ENCODE measurements at places on chromosomes 6 and 20. TPM values are rescaled to one million over a fixed set of nuclear protein-coding genes. Genes with fewer than 3 reads are reported as not detected.

HEBP2 gene
- total RNA-seq = 31.6 TPM

ADGRF5 gene
- total RNA-seq = not detected

CLDN20 gene
- total RNA-seq = not detected

DNA sequence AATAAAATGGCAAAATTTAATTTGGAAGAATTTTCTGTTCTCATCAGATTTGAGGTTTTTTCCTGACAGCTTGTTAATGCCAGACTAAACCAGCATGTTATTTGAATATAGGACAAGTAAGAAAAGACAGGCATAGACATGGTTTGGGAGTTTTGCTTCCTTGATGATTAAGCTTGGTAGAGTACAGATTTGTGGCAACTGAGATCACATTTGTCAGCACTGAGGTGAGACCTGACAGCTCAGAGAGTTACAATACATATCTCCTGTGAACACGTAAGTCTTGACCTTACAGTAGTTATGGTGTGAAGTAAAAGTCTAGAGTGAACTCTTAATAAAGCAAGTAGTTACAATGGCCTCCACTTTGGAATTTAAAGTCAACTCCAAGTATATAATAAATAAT lies 34.5 kb downstream of the CENPW start:
- DNase-seq = no peak

DNA sequence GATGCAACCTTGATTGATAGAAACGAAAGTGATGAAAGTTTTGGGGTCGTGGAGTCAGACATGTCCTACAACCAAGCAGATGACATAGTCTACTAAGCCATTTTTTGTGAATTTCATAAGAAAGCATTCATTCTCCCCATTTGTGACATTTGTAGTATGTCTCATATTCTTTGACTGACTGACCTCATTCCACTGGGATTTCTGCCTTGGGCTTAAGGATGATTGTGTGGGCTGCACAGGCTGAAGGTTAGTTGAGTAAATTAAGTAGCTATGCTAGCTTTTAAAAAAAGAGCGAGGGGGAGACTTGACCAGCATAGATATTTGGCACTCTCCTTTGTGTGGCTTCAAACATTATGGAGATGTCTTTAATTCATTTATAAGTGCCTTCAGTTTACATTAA lies 28.9 kb downstream of the STMND1 start:
- DNase-seq = no peak

DNA sequence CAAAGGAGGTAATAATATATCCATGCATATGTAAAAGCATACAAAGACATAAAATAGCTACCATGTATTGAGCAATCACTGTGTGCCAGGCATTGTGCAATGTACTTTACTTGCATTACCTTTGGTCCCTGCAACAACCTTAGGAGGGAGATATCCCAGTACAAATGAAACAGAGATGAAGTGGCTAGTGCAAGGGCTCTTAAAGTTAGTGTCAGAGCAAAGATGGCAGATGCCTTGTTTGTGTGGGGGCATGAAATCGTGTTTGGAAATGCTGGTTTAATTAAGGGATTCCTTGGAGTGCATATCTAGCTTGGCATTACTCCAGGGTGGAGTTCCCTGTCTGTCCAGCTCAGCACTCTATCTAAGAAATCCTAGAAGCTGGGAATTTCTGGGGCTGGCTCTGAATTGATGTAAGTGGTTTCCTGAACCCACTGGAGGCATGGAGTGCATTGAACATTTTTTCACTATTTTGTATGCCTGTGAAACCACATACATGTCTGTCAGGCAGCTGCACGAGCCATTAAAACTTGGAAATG lies 9.8 kb downstream of the PAQR8 start:
- DNase-seq = no peak

DNA sequence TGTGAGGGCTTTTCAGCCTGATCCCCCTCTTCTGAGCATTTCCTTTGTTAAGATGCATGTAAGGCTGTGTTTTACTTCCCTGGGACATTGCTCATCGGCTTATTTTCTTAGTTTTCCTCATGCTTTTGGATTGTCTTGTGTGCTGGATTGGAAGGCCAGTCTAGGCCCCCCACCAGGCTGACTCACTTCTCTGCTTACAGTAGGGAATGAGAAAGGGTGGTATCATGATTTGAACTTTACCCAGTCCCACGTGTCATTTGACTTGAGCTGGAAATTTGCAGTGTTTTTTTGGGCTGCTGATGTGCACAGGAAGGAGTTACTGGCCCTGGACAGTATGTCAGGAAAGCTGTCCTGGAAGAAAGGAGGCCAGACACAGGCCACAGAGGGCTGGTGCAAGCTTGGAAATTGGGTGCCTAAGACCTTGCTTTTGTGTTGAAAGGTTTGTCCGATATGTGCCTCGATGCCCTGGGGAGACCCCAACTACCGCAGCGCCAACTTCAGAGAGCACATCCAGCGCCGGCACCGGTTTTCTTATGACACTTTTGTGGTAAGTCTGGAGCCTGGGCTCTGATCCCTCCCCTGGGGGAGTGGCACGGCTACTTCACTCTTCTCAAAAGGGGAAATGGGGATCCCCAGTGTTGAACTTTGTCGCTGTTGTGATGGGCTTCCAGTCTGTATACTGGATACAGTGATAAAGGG lies 12.8 kb downstream of the RNF114 start:
- no peak for DNase-seq

GRCh38 chr6:159973951-159974350 lies 5.1 kb downstream of the IGF2R start:
- peak; percentile 30 for DNase-seq

DNA sequence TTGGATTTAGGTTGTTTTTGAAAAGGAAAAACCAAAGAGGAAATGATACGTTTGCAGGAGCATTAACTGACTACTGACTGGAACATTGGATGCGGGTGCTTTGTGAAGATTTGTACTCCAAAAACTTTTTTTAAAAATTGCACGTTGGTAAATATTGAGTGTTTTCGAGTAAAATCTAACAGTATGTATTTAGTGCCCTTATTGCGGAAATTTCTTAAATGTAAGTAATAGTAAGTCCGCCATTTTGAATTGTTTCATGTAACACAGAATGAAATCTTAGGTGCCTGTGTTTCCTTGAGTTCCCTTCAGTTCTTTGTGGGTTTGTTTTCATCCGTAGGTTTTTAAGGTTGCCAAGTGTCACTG lies 15.2 kb upstream of the LIN28B start:
- no peak for DNase-seq

DNA sequence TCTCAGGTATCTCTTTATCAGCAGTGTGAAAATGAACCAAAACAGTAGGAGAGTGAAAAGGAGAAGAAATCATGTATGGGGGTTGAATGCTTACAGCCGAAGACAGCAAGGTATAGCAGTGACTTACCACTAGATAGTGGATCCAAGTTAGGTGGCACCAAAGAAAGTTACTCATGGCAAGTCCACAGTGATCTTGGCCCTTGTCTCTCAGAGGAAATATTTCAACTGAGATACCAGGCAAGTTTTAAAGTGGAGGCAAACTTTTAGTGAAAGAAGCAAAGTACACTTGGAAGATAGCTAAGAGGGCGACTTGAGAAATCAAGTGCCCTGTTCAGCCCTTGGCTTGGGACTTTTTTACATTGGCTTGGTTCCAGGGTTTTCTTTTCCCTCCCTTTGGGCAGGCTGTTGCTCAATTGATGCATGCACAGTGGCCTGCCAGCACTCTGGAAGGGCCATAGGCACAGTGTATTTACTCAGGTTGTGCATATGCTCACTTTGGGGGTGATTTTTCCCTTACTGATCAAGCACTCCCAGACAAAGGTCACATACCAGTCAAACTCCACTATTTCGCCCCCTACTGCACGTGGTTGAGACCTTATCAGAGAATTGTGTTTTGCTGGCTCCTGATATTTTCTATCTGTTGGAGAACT lies 329.5 kb upstream of the KHDRBS2 start:
- DNase-seq = no peak

DNA sequence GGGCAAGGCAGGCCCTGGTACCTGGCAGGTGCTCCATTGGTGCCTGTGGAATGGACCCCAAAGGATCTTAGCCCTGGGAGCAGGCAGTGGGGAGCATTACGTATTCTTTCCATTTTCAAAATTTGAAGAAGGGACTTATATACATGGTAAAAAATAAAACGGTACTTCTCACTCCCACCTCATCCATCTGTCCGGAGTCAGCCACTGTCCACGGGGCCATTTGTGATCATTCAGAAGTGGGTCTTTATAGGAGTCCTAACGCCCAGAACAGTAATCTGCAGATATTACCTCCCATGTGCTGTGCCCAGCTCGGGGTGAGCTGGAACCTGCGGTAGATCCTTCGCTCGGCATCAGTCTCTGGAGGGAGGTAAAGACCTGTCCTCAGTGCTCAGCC lies 110.4 kb downstream of the SYCP2 start:
- no peak for DNase-seq

All from NCI-H460 (cell line).